ENCODE measurements at places on chromosomes 16 and 17. TPM values are rescaled to one million over a fixed set of nuclear protein-coding genes. Genes with fewer than 3 reads are reported as not detected.

TBC1D3G gene
- not detected for total RNA-seq

CFAP97D1 gene
- not detected for total RNA-seq

PMFBP1 gene
- 3.2 TPM for total RNA-seq

G6PC1 gene
- 0.30 TPM for total RNA-seq

MAP2K6 gene
- 25.1 TPM for total RNA-seq

DNA sequence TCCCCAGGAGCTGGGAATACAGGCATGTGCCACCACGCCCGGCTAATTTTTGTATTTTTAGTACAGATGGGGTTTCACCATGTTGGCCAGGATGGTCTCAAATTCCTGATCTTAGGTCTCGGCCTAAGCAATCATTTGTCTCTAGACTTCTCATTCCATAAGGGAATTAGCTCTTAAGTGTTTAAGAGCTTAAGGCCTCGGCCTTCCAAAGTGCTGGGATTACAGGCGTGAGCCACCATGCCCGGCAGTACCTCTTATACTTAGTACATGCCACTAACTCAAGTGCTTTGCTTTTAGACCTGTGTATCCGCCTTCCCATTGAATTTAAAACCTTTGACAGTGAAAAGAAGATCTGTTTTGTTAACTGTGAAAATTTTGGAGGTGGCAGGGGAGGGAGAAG is 16.6 kb upstream of the IL21R start:
- H3K4me1 ChIP-seq: no peaks in the 10 kb centered on the region
- H3K4me3 ChIP-seq: no peak overlapping the region
- no peaks in the 10 kb centered on the region for H3K36me3 ChIP-seq
- H3K27ac ChIP-seq: no peak overlapping the region
- no peak for DNase-seq

DNA sequence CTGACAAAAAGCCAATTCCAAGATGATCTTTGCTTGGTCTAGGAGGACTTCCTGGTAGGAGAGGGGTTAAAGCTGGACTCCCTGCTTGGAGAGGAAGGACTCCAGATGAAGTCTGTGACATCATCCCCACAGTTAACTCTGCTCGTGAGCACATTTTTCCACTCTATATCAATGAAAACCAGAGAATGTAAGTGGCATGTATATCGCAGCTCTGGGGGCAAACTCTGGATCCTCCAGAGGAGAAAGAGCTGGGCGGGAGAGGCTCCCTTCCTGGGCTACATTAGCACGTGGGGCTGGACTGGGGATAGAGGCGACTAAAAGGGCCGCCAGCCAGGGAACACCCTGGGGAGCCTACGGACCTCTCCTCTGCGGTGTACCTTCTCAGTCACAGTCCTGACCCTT is 34.1 kb downstream of the HIC1 start:
- H3K36me3 ChIP-seq: peaks cover 16% of the 10 kb centered on the region
- DNase-seq: no peak
- peaks cover 43% of the 10 kb centered on the region for H3K4me1 ChIP-seq
- H3K27me3 ChIP-seq: no peaks in the 10 kb centered on the region
- peak overlapping the region; percentile 60 for H3K4me3 ChIP-seq
- peak overlapping the region; percentile 77 for H3K27ac ChIP-seq

GRCh38 chr16:24683847-24684493 is 45.5 kb upstream of the TNRC6A start:
- no peak overlapping the region for H3K4me3 ChIP-seq
- peaks cover 6% of the 10 kb centered on the region for H3K27me3 ChIP-seq
- no peak overlapping the region for H3K27ac ChIP-seq
- no peak for DNase-seq

DNA sequence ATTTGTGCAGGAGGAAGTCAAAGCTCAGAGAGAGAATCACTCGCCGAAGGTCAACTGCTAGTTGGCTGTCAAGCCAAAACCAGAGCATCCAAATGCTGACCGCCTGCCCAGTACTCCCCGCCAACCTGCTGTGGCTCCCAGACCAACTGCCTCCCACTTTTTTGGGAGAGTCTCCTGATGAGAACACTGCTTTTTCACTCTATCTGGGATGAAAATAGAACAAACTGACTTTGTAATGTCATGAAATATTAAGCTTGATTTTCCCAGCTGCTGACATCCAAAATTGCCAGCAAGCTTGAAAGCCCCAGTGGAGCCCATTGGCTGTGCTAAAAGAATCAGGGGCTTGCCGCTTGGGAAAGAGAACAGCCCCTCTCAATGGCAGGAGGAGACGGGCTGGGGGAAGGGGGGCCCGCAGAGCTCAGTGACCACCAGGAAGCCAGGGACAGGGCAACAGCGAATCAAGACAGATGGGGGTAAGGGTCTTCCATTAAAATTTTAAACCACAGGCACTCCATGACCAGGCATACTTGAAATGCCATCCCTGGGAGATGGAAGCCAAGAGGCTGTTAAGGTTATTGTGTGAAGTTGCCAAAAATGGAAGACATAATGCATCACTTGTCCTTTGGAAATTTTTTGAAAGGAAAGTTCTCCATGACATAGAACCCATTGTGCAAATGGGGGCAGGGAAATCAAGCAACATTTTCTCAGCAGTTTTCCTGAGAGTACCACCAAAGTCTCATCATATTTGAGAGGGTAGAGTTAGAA is 125.7 kb upstream of the CDH5 start:
- H3K4me1 ChIP-seq: no peaks in the 10 kb centered on the region
- no peaks in the 10 kb centered on the region for H3K36me3 ChIP-seq
- no peak overlapping the region for H3K4me3 ChIP-seq
- H3K27ac ChIP-seq: no peak overlapping the region
- no peak for DNase-seq
- H3K27me3 ChIP-seq: no peaks in the 10 kb centered on the region

DNA sequence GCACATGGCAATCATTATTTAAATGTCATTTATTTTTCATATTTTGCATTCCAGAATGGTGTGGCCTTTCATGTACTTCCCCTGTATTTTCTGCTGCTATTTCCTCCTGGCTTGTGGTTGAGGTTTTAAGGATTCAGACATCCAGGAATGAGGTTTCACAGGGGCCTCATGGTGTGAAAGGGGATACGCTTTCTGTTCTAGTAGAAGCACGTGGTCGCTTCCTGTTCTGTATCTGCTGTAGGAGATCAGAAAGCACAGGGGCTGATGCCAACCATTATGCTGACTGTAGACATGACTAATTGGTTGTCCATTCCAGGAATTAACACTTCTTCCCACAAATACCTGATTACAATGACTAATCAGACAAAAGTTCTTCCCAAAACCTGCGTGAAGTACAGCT is 405.9 kb downstream of the SHISA9 start:
- no peak overlapping the region for H3K27ac ChIP-seq
- H3K27me3 ChIP-seq: no peaks in the 10 kb centered on the region
- DNase-seq: no peak
- H3K36me3 ChIP-seq: no peaks in the 10 kb centered on the region
- no peak overlapping the region for H3K4me3 ChIP-seq

GRCh38 chr17:3740611-3741073 is 16.9 kb downstream of the HASPIN start:
- no peaks in the 10 kb centered on the region for H3K27me3 ChIP-seq
- H3K36me3 ChIP-seq: no peaks in the 10 kb centered on the region
- H3K4me3 ChIP-seq: no peak overlapping the region
- peak overlapping the region; percentile 44 for H3K27ac ChIP-seq
- H3K4me1 ChIP-seq: peaks cover 41% of the 10 kb centered on the region

GRCh38 chr16:82178352-82178751 is 8.3 kb upstream of the MPHOSPH6 start:
- H3K36me3 ChIP-seq: no peaks in the 10 kb centered on the region
- no peaks in the 10 kb centered on the region for H3K27me3 ChIP-seq
- H3K27ac ChIP-seq: no peak overlapping the region
- DNase-seq: no peak
- no peak overlapping the region for H3K4me3 ChIP-seq

DNA sequence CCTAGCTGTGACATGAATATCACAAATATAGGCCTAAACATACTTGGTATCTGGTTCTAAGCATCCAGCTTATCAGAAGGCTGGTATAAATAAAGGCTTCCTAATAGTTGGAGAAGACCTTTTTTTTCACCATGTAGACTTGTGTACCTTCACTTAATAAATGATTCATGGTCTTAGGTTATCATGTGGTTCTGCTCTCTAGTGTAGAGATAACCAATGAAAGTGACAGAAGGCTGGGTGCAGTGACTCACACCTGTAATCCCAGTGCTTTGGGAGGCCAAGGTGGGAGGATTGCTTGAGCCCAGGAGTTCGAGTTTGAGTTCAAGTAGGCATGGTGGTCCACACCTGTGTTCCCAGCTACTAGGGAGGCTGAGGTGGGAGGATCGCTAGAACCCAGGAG is 3.1 kb downstream of the DDX19A start:
- H3K4me1 ChIP-seq: peaks cover 10% of the 10 kb centered on the region
- no peak overlapping the region for H3K27ac ChIP-seq
- DNase-seq: no peak
- H3K27me3 ChIP-seq: no peaks in the 10 kb centered on the region
- H3K36me3 ChIP-seq: peaks cover 37% of the 10 kb centered on the region

DNA sequence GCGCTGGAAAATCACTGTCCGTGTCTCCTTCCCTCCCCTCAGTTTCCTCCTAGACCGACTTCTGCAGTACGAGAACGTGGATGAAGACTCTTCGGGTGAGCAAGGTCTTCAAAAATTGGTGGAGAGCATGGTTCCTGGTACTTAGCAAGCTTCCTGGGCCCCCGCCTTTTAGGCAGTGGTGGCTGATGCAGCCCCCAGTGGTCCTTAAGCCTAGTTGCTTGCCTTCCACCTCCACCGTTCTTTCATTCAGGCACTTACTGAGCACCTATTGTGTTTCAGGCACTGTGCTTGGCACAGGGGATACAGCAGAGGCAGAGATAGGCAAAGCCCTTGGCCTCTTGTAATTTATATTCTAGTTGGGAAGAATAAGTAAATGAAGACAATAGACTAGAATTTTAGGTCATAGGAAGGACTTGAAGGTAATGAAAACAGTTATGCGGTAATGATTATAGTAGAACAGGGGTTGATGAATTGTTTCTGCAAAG is 767 bp downstream of the INO80E start:
- H3K4me1 ChIP-seq: peaks cover 32% of the 10 kb centered on the region
- H3K27me3 ChIP-seq: no peaks in the 10 kb centered on the region
- DNase-seq: no peak
- peak overlapping the region; percentile 99 for H3K4me3 ChIP-seq

DNA sequence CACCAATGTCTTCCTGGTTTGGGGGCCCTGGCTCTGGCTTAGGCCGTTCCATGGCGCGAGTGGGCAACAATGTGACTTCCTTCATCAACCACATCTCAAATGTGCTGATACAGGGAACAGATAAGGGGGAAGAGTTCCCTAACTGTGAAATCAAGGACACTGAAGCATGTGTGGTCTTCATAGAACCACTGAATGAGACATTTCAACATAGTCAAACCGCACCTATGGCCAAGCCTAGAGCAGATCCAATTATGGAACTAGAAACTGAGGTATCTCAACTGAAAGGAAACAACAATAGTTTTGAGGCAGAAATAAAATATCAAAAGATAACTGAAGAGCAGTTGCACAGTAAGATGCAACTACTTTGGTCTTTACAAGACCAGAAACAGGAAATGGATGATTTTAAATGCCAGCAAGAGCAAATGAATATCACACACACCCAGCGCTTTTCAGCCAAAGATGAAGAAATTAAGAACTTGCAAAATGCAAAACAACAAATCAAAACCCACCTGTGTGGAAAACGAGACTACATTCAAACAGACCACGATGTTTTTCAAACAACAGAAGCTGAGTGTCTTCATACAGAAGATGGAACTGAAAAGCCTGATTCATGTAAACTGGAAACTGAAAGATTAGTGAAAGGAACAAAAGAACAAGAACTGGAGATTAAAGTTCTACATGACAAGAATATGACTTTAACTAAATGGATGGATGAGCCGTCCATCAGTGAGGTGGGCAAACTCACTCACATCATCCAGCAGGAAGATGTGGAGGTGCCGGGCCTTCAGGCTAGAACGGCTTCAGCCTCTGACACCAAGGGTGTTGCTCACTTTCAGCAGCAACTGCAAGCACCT is 18.1 kb upstream of the LCMT1 start:
- no peak for DNase-seq
- no peaks in the 10 kb centered on the region for H3K27me3 ChIP-seq
- no peaks in the 10 kb centered on the region for H3K36me3 ChIP-seq
- peaks cover 16% of the 10 kb centered on the region for H3K4me1 ChIP-seq
- H3K27ac ChIP-seq: peak overlapping the region; percentile 68
- H3K4me3 ChIP-seq: peak overlapping the region; percentile 11

GRCh38 chr17:30292286-30292858 is 628 bp upstream of the BLMH start:
- H3K36me3 ChIP-seq: no peaks in the 10 kb centered on the region
- peak overlapping the region; percentile 58 for H3K27ac ChIP-seq
- DNase-seq: no peak
- peaks cover 11% of the 10 kb centered on the region for H3K4me1 ChIP-seq

DNA sequence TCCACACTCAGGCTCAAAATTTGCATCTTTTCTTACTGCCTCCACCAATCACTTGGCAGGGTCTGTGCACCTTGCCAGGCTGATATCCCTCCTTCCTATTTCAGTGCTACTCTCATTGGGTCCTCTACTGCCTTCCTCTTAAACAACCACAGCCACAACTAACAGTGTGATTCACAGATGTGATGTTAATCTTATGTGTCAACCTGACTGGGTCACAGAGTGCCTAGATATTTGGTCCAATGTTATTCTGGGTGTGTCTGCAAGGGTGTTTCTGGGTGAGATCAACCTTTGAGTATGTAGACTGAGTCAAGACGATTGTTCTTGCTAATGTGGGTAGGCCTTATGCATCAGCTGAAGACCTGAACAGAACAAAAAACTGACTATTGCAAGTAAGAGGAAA is 51.3 kb upstream of the IRX6 start:
- no peak overlapping the region for H3K27ac ChIP-seq
- no peaks in the 10 kb centered on the region for H3K4me1 ChIP-seq
- no peak overlapping the region for H3K4me3 ChIP-seq

DNA sequence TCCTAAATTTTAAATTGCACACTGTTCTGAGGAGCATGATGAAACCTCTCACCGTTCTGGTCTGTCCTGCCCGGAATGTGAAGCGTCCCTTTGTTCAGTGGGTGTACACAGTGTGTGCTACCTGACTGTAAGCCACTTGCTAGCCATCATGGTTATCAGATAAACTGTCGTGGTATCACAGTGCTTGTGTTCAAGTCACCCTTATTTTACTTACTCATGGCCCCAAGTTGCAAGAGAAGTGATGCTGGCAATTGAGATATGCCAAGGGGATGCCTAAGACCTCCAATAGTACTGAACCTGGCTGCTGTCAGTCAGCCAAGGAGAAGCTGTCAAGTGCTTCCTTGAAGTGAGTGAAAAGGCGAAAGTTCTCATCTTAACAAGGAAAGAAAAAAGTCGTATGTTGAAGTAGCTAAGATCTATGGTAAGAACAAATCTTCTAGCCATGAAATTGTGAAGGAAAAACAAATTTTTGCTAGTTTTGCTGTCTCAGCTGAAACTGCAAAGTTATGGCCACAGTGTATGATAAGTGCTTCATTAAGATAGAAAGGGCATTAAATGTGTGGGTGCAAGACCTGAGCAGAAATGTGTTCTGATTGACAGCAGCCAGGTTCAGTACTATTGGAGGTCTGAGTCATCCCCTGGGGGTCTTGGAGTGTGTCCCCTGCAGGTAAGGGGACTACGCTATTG is 5.8 kb downstream of the PIK3R6 start:
- no peak overlapping the region for H3K27ac ChIP-seq
- H3K4me3 ChIP-seq: no peak overlapping the region
- H3K36me3 ChIP-seq: no peaks in the 10 kb centered on the region
- peaks cover 21% of the 10 kb centered on the region for H3K4me1 ChIP-seq
- no peaks in the 10 kb centered on the region for H3K27me3 ChIP-seq
